ENCODE measurements at places on chromosomes 1 and 21. TPM values are rescaled to one million over a fixed set of nuclear protein-coding genes. Genes with fewer than 3 reads are reported as not detected.

DNA sequence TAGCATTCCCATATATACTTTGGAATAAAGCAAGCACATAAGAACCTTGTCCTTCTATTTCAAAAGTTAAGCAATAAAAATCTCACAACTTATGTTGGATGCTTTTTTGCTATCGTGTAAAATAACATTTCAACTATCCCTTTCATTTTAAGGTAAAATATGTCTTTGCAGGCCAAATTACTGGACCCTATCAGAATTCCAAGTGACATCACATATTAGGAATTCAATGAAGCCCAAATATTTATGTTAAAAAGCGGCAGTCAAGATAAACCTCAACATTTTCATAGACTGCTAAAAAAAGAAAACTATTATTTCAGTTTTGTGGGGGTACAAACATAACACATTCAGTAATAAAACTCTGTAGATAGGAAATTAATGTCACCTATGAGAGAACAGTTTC is 252.0 kb downstream of the KCTD3 start:
- H3K4me1 ChIP-seq, result no peaks in the 10 kb centered on the region
- H3K27me3 ChIP-seq, result no peaks in the 10 kb centered on the region

GRCh38 chr1:112618721-112619517 is at the start of gene ST7L:
ST7L (minus strand) TSS chr1:112619141; CDS start chr1:112619113, 28 bp downstream.
- no peaks in the 10 kb centered on the region for H3K36me3 ChIP-seq
- H3K4me1 ChIP-seq, result peaks cover 47% of the 10 kb centered on the region
- peak within 1 kb of the TSS; percentile 100 for H3K27ac ChIP-seq
- peak within 1 kb of the TSS; percentile 98 for H3K4me3 ChIP-seq
- peak; percentile 66 for DNase-seq

- H3K36me3 ChIP-seq, result no peaks in the 10 kb centered on the region
- no peaks in the 10 kb centered on the region for H3K27me3 ChIP-seq
- no peak overlapping the region for H3K27ac ChIP-seq
- no peaks in the 10 kb centered on the region for H3K4me1 ChIP-seq
Measured at GRCh38 chr21:28357743-28358142, 634.9 kb downstream of the LTN1 start.

DNA sequence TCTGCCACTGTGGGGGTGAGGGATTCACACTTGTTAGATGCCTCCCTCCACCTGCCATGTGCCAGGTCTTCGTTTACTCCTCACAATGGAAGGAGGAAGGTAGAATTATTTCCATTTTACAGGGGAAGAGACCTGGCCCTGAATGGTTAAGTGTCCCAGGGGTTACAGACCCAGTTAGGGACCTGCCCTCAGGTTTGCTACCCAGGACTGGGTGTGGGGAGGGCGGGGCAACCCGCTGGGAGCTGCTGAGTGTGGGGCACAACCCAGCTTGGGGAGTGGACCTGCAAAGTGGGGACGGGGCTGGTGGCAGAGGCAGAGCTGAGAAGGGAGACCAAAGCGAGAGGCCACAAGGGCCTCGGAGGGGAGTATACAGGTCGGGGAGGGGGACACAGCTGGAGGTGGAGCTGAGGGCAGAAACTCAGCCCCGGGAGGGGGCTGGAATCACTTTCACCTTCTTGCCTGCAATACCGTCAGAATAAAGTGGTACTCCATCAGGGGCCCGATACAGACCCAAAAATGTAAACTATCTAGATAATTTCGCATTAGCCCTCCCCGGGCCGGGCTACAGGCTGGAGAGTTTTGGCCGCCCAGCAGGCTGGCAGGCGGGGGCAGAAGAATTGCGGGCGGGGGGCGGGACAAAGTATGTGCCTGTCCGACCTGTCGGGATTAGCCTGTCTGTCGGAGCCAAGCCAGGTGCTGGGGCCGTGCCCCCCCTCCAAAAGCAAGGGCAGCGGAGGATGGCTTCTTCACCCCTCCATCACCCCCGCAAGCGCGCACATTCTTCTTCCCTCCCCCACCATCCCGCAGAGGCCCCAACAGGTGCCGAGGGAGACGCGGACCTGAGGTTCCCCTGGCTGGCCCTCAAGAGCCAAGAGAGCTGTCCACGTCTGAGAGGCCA is 1.4 kb downstream of the RSPO1 start:
- H3K4me1 ChIP-seq, result no peaks in the 10 kb centered on the region
- H3K4me3 ChIP-seq, result no peak overlapping the region
- no peak overlapping the region for H3K27ac ChIP-seq
- H3K36me3 ChIP-seq, result no peaks in the 10 kb centered on the region
- H3K27me3 ChIP-seq, result peaks cover 63% of the 10 kb centered on the region

GRCh38 chr1:208724079-208724478 is 479.9 kb upstream of the PLXNA2 start:
- no peak overlapping the region for H3K27ac ChIP-seq
- H3K27me3 ChIP-seq, result no peaks in the 10 kb centered on the region
- no peak for DNase-seq
- H3K36me3 ChIP-seq, result no peaks in the 10 kb centered on the region
- H3K4me3 ChIP-seq, result no peak overlapping the region

DNA sequence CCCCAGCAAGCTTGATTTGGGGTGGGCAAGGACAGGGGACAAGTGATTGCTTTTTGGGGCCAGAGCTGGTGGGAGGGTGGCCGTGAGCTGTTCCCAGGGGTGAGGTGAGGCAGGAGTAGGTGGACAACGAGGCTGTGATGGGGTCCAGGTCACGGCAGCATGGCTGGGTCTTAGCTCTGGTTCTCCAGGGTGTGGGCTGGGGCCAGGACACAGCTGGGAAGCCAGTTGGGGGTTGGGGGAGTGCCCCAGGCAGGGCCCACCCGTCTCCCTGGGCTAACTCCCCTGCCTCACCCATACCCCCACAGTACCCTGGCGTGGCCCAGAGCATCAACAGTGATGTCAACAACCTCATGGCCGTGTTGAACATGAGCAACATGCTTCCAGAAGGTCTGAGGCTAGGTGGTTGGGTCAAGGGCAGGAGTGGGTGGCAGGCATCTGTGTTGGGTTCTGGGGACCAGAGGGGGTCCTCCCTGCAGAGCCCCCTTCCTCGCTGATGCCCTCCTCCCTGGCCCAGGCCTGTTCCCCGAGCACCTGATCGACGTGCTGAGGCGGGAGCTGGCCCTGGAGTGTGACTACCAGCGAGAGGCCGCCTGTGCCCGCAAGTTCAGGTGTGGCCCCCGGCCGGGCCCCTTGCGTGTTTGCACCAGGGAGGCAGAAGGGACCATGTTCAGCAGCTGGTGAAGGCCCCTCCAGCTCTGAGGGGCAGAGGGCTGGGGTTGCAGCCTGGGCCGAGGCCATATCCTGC is 43.3 kb downstream of the COQ8A start:
- no peak overlapping the region for H3K4me3 ChIP-seq
- no peaks in the 10 kb centered on the region for H3K4me1 ChIP-seq
- H3K27ac ChIP-seq, result no peak overlapping the region
- no peaks in the 10 kb centered on the region for H3K27me3 ChIP-seq
- DNase-seq, result no peak

DNA sequence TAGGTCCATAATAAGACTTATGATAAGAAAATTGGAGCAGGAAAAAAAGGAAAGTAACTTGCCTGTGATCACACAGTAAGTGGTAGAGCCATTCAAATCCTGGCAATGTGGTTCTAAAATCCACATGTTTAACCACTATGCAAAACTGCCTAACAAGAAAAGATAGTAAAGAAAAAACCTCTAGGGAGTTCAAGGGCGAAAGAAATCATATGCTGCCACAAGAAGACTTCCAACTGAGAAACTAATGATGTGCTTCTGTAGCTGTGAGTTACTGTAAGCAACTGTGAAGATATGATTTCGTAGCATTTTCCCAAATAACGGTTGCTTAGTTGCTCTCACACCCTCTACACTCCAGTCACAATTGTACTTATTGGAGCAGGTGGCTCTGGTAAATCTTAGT is 20.9 kb upstream of the LYPLAL1 start:
- H3K36me3 ChIP-seq, result no peaks in the 10 kb centered on the region
- H3K27ac ChIP-seq, result no peak overlapping the region
- H3K27me3 ChIP-seq, result no peaks in the 10 kb centered on the region
- H3K4me1 ChIP-seq, result no peaks in the 10 kb centered on the region

Gene OSCP1
- total RNA-seq, result 1.4 TPM

Gene CASP9
- total RNA-seq, result 11.7 TPM

DNA sequence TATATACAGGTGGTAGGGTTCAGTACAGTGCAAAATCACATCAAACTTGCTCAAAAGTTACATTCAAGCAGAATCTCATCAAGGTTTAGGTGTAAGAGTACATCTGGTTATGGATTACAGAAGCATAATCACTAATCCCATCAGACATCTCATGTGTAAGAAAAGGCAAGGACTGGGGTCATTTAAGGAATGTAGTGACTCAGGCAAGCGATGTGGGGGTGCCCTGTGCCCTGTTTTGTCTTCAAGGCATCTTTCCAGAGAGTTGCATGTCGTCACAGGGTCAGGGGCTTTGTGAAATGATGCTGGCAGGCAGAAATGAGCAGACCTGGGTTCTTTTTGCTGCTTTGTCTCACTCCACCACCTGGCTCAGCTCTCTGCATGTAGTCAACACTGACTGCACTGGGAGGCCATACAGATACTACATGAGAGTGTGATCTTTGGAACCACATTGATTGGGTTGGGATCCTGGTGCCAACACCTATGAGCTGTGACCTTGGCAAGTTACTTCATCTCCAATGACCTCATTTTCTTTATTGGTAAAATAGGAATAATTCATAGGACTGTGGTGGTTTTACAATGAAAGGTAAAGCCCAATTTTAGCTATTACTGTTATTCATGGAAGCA is 8.2 kb upstream of the HHIPL2 start:
- no peaks in the 10 kb centered on the region for H3K27me3 ChIP-seq
- no peak overlapping the region for H3K27ac ChIP-seq
- no peaks in the 10 kb centered on the region for H3K4me1 ChIP-seq
- peaks cover 4% of the 10 kb centered on the region for H3K36me3 ChIP-seq

GRCh38 chr1:27333717-27334279 is 8.0 kb upstream of the SYTL1 start:
- H3K4me3 ChIP-seq, result no peak overlapping the region
- H3K36me3 ChIP-seq, result peaks cover 50% of the 10 kb centered on the region
- DNase-seq, result no peak
- peaks cover 22% of the 10 kb centered on the region for H3K4me1 ChIP-seq
- H3K27me3 ChIP-seq, result no peaks in the 10 kb centered on the region
- no peak overlapping the region for H3K27ac ChIP-seq

Gene OR2G6
- not detected for total RNA-seq

GRCh38 chr1:53471000-53471399 is 11.8 kb downstream of the DMRTB1 start:
- H3K4me3 ChIP-seq, result no peak overlapping the region
- no peak overlapping the region for H3K27ac ChIP-seq
- H3K4me1 ChIP-seq, result no peaks in the 10 kb centered on the region
- no peak for DNase-seq
- H3K36me3 ChIP-seq, result no peaks in the 10 kb centered on the region

Gene TENT5C
- 14.8 TPM for total RNA-seq
